ENCODE measurements at places on chromosomes 6 and 20.

GRCh38 chr6:39157511-39157910, 42.5 kb upstream of the SAYSD1 start:
- DNase-seq, result no peak

GRCh38 chr6:111534231-111534751, 51.3 kb upstream of the REV3L start:
- no peak for DNase-seq

DNA sequence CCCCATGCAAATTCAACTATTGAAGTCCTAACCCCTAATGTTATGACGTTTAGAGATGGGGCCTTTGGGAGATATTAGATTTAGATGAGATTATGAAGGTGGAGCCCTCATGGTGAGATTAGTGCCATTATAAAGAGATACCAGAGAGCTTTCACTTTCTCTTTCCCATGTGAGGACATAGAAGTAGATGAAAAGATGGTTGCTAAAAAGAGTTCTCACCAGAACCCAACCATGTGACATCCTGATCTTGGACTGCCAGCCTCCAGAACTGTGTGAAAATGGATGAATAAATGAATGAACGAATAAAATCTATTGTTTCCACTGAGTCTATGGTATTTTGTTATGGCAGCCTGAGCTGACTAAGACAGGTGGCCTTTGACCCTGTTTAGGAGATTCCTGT, 50.6 kb upstream of the FBXO30 start:
- DNase-seq, result peak; percentile 57

- no peak for DNase-seq
These were observed 10.4 kb upstream of the ELMO2 start for GRCh38 chr20:46416839-46417238.

Measured in CD4-positive, alpha-beta T cell treated with Interleukin-17A for 1 hour (primary cell).